ENCODE measurements at places on chromosomes 12 and 14. TPM values are rescaled to one million over a fixed set of nuclear protein-coding genes. Genes with fewer than 3 reads are reported as not detected.

The RHOJ gene
- total RNA-seq = 20.0 TPM

DNA sequence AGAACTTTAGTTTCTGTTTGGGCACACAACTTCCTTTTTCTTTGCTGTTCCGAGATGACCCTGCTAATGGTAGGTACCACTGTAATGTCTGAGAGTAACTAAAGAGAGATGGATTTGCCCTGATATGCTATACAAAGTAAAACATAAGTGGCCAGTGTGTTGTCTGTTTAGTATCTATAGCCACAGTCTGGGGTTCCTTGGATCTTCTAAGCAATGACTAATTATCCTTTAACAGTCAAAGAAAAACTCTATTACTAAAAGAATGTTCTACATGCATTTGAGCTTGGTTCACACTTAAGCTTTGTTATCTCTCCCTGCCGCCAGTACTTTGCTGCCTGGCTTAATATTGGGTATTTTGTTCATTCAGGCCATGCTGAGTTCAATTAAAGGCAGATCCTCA is 1051.9 kb upstream of the FLRT2 start:
- no peak for DNase-seq

- DNase-seq = no peak
Observed at GRCh38 chr12:129854591-129854990, 49.2 kb downstream of the TMEM132D start.

- no peak for DNase-seq
Observed at GRCh38 chr14:77217551-77217950, 36.0 kb downstream of the TMEM63C start.

DNA sequence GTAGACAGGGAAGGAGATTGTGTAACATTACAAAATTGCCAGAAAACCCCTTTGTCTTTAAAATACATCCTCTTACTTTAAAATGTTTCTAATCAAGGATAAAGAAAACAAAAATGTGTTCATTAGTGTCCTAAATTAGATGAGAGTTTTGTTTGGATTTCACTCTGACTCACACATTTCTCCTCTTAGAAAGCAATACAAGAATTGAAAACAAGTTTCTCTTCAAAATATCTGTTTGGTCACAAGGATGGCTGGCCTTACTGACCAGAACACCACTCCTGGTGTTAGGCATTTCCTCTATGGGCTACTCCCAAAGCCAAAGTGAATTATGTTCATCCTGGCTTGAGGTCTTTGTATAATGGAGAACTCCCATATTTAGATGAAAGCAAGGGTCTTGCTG is 6.4 kb downstream of the GUCY2C start:
- DNase-seq = no peak

- DNase-seq = no peak
Observed at GRCh38 chr12:28409892-28410291, 219.6 kb downstream of the CCDC91 start.

DNA sequence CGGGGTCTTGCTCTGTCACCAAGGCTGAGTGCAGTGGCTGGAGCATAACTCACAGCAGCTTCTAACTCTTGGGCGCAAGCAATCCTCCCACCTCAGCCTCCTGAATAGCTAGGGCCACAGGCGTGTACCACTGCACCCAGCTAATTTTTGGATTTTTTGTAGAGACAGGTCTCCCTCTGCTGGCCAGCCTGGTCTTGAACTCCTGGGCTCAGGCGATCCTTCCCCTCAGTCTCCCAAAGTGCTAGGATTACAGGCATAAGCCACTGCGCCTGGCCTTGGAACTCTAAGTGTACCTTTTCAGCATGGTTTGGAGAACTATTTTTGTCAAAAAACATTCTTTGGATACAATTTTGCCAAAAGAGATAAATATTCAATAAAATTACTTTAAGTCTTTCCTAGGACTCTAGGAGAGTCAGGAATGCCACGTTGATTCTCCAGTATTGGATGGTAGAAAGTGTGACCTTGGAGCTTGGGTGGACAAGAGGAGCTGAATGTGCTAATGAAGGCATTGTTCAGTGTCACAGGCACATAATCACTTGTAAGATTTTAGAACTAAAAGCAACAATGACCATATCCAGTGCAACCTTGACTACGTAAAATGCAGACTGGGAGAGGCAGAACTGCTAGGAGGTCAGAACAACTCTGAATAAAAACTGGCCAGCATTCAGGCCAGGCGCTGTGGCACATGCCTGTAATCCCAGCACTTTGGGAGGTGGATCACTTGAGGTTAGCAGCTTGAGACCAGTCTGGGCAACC is 2.8 kb downstream of the SRSF9 start:
- DNase-seq = peak; percentile 58

GRCh38 chr12:65741656-65742017 is 82.6 kb upstream of the HMGA2 start:
- peak; percentile 87 for DNase-seq

- DNase-seq = no peak
Observed at GRCh38 chr12:1481326-1481725, 113.1 kb downstream of the FBXL14 start.

Data from kidney (tissue), 22 donors.